T-helper 17 cell (primary cell): ENCODE measurements at places on chromosomes 3 and 15.

- DNase-seq = no peak
Observed at GRCh38 chr15:61115241-61115640, 113.9 kb downstream of the RORA start.

GRCh38 chr3:188554404-188554803 lies 400.4 kb downstream of the LPP start:
- DNase-seq = no peak

GRCh38 chr3:113212150-113212843 lies 940 bp downstream of the BOC start:
- no peak for DNase-seq

- no peak for DNase-seq
Observed at GRCh38 chr3:25962255-25962654, 172.4 kb downstream of the OXSM start.

DNA sequence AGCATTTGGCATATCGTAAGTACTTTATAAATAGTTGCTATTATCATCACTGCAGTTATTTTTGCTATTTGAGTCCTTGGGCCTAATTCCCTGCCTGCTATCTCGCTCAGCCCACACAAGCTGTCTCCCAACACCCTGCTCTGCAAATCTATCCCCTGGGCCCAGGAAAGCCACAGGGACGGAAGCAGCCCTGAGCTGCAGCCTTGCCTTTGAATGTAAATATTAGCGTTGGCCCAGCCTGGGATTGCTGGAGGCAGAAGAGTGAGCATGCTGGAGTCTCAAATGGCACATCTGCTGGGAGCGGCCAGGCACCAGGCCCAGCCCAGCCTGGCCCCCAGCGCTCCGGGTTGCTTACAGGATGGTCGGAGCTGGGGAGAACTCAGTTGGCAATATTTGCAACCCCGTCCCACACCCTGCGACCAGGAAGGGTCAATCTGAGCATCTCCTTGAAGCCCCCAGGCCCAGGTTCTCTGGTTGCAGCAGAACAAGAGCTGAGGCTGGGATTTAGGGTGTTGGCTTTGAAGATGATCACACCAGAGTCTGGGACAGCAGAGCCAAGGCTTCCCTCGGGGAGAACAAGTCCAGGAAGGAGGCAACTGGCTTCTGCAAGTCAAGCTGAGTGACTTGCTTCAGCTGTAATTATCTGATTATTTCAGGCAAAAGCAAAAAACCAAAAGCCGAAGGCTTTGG lies 529.6 kb downstream of the SHQ1 start:
- DNase-seq = no peak

- DNase-seq = no peak
Observed at GRCh38 chr3:59531066-59531745, 481.4 kb upstream of the CFAP20DC start.
